ENCODE measurements at places on chromosomes 13 and 19.

DNA sequence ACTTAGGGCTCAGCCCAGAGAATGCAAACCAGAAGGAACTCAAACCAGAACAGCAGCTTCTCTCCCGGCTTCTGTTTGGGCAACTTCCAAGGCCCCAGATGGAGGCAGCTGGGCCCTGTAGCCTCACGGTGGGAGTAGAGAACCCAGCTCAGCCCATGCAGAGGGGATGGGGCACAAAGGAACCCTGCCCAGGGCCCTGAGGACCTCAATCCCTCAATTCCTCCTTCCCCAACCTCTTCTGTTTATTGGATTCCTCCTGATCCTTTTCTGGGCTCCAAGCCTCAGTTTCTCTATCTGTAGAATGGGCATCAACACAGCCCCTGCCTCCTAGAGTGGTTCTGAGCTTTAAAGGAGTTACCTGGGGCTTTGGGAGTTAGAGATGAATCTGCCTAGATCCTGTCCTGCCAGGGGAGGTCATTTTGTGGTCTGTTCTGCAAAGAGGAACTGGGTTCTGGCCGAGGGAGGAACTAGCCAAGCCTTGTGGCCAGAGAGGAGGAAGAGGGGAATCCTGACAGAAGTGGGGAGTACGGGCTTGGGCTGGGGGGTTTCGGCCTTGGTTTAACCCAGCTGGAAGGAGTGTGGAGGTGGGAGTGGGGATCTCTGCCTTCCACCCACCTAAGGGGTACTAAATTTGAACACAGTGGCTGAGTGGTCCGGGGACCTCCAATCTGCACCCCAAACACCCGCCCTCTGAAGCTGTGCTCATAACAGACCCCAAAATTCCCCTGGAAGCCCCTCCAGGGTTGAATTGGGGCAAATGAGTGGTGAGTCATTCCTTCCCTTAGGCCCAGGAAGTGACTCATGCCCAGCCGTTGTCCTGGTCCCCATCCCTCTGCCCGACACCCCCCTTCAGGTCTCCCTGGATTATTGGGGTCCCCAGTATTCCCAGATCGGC, 2.7 kb downstream of the ADGRE5 start:
- no peak for DNase-seq

GRCh38 chr13:88761145-88761544, 1090.0 kb downstream of the SLITRK5 start:
- no peak for DNase-seq

GRCh38 chr13:76737526-76737925, 148.7 kb downstream of the KCTD12 start:
- DNase-seq = no peak

DNA sequence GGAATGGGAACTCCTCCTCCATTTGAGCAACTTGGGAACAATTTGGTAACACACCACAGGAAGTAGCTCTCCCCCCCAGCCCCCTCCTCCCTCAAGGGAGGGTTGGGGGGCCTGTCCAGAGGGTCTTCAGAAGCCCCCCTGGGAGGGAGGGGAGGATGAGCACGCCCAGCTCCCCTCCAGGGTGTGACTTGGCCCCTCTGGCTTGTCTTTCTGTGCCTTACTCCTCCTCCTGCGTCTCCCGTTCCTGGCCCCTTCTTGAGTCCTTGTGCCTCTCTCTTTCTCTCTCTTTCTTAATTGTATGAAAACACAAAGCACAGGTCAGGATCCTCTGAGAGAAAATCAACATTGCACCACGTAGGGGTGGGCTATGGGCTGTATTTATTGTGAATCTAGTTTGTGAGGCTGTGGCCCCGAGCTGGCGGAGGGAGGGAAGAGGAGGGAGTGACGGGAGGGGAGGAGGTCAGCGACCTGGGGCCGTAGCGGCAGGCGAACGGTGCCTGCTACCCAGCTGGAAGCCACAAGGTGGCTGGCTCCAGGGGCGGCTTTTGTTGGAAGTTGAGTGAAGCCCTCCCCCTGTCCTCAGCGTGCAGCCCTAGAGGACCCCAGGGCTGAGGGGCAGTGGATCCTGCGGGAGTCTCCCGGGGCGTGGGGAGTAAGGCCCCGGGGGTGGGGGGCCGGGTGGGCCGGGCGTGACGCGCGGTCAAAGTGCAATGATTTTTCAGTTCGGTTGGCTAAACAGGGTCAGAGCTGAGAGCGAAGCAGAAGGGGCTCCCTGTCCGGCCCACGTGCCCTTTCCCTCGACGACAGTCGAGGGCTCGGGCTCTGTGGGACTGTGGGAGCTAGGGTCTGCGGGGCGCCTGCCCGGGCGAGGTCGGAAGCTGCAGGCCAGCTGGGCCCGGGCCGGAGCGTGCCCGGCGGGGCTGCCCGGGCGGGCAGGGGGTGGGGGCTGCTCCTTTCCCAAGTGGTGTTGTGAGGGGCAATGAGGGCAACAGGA, 6.4 kb downstream of the LYL1 start:
- no peak for DNase-seq

DNA sequence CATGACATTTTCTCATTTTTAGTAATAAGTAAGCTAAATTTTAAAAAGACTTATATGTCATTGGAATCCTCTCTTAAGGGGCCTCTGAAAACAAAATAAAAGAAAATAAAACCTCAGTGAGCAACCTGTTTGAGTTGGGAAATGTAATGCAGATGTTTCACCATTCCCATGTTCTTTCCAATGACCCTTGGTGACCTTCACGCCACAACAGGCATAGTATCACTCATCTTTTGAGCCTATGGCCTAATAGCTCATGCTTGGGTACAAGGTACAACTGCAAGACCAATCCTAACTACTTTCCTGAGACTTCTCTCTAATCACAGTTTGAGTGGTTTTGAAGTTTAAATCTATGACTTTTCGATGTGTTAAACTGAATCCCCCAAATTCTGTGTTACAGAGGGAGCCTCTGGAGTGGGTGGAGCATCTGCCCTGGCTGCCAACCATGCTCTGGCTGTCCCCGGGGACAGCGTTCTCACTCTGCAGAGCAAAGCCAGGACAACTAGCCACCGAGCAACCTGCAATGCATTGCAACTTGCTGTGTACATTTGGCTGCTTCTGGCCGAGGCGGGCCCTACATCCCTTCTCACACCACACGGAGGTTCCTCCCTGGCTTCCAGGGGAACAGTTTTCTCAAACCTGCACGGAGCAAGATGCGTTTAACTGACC, 307.9 kb upstream of the MAB21L1 start:
- DNase-seq = no peak

GRCh38 chr13:24107955-24108614, 52.4 kb upstream of the SPATA13 start:
- no peak for DNase-seq

GRCh38 chr13:44576351-44577235, 463 bp upstream of the TSC22D1 start:
- no peak for DNase-seq

- DNase-seq = no peak
Observed at GRCh38 chr13:75871059-75871458, 234.9 kb downstream of the LMO7 start.

DNA sequence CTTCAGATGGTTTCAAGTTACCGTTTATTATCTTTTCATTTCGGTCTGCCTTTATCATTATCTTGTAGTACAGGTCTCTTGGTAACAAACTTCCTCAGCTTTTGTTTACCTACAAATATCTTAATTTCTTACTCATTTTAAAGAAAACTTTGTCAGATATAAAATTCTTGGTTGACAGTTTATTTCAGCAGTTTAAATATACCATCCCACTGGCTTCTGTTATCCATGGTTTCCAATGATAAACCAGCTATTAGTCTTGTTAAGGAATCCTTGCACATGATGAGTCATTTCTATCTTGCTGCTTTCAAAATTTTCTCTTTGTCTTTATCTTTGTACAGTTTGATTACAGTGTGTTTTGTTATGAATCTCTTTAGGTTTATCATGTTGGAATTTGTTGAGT, 308.3 kb upstream of the SPRY2 start:
- no peak for DNase-seq

DNA sequence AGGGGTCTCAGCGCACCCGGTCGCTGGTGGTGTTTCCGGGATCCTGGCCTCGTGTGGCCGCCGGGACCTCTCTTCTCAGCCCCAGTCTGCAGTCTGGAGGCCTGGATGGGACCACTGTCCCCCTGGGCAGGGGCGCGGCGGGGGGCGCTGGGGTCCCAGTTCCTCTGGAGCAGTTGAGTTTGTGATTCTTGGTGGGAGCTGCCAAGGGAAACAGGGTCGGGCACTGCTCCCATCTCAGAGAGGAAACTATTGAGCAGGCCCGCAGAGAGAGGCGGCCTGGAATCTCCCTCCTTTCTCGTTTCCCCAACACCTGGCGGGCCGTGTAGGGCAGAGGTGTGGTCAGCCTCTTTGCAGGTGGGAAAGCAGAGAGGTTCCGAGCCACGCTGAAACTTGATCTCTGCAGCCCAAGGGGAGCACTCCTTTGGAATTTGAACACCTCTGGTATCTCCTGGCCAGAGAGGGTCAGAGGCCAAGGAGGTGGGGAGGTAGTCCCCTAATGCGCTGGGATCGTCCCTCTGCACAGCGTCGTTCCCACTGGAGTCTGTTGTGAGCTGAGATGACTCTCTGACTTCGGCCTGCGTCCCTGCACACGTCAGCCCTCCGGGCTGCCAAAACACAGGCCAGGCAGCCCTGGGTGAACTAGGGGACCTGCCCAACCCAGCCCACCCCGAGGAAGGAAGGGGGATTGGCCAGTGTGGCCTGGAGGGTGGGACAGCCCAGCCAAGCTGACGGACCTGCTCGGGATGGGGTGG, 741 bp downstream of the PLEKHF1 start:
- no peak for DNase-seq

DNA sequence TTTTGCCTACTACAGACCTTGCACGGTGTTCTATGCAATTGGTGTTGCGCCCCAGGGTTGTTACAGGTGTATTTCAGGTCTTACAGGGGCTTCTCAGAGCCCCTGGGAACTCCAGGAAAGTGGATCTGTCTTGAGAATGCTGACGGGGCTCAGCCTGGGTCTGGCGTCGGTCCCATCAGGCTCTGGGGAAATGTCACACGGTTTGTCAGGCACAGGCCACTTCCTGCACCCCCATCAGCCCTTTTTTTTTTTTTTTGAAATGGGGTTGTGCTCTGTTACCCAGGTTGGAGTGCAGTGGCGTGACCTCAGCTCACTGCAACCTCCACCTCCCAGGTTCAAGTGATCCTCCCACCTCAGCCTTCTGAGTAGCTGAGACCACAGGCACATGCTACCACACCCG, 13.2 kb downstream of the CLEC4G start:
- no peak for DNase-seq

DNA sequence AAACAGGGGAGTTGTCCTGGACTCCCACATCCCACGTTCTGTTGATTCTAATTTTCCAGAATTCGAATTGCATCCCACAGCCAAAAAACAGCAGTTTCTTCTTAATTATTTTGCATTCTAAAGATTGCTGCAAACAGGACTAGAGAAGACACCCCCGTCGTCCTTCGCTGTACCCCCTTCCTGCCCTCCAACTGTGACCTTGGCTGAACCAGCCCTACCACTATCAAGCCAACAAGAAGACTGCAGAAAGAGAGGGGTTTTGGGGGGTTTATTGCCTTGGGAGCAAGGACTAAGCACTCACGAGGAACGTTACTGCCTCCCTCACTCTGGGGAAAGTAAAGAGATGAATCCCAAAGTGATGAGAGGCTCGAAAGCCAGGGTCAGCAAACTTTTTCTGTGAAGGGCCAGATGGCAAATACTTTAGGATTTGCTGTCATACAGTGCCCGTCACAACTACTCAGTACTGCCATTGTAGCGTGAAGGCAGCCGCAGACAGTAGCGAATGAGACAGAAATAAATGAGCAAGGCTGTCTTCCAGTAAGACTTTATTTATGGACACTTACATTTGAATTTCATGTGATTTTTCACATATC, 32.5 kb upstream of the KATNAL1 start:
- no peak for DNase-seq

GRCh38 chr13:19605161-19605955, 28.1 kb upstream of the MPHOSPH8 start:
- no peak for DNase-seq

DNA sequence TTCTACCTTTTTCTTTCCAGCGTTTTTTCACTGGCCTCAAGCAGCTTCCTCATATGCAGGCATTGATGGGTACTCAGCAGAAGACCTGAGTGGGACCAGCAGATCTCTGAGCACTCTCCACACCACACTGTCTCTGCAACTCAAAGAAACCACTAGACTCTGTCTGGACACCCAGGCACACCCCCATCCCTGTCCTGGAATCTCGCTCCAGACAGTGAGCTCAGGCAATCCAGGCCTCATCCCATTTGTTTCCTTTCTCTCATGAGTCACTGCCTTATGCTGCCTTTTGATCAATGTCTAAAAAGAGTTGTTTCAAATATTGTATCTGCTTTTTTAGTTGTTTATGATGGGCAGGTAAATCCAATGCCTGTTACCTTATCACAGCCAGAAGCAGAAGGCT, 19.7 kb upstream of the POP4 start:
- DNase-seq = no peak

- DNase-seq = no peak
Observed at GRCh38 chr19:48308631-48309586, 16.4 kb upstream of the EMP3 start.

- no peak for DNase-seq
Observed at GRCh38 chr19:38657633-38658222, 10.3 kb downstream of the ACTN4 start.

DNA sequence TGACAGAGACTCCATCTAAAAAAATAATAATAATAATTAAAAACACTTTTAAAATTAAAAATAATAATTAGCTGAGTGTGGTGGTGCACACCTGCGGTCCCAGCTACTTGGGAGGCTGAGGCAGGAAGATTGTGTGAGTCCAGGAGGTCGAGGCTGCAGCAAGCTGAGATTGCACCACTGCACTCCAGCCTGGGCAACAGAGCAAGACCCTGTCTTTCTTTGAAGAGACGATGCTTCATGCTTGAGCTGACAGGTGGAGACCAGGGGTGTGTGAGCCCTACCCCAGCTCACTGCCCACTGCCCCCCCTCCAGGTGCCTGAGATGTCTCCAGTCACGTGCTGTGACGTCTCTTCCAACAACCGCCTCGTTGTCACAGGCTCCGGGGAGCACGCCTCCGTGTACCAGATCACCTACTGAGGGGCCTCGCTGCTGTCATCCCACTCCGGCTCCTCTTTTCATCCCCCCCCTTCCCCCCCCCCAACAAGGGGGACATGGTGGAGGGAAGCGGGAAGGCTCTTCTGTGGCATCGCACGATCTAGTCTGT, 17.3 kb downstream of the TLE6 start:
- DNase-seq = no peak

DNA sequence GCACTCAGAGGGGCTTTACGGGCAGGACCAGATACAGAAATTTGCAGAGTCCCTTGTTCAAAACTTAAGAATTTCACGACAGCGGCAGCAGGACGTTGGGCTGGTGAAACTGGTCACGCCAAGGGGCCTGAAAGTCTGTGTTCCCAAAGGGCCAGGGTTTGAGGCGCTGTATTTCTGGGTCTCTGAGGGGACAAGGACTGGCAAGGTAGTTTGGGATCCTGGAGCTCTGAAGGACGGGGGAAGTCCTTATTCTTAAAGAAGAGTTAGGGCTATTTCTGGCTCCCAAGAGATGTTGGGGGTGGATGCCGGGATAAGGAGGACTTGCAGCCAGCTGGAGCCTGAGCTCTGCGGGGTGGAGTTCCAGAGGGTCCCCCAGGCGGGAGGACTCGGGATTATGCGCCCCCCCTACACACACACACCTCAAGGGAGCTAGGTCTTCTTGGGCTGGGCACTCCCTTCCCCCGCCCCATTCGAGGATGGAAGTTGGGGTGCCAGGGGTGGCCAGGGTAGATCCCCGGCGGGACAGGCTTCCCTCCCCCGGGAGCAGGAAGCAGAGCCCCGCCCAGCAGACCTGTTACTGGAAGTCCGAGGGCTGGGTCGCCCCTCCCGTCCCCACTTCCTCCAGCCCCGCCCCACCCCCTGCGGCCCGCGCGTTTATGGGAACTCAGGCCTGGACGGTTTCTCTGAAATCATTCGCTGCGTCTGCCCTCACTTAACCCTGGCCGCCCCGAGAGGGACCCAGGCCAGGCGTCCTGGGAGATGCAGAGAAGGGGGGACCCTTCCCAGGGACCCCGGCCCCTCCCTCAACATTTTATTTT, 5.6 kb downstream of the BCL3 start:
- DNase-seq = peak; percentile 78

All from NCI-H2029 (cell line).